ENCODE measurements at places on chromosomes 12 and 14.

GRCh38 chr12:22101749-22102243 is 55.8 kb downstream of the CMAS start:
- no peaks in the 10 kb centered on the region for H3K36me3 ChIP-seq
- H3K27ac ChIP-seq = no peak overlapping the region
- H3K4me1 ChIP-seq = no peaks in the 10 kb centered on the region
- H3K4me3 ChIP-seq = no peak overlapping the region
- peaks cover 14% of the 10 kb centered on the region for H3K27me3 ChIP-seq
- DNase-seq = no peak

GRCh38 chr14:88929656-88930436 is 105.4 kb downstream of the TTC8 start:
- no peak overlapping the region for H3K27ac ChIP-seq
- no peaks in the 10 kb centered on the region for H3K4me1 ChIP-seq
- H3K36me3 ChIP-seq = no peaks in the 10 kb centered on the region
- no peak overlapping the region for H3K4me3 ChIP-seq
- peaks cover 10% of the 10 kb centered on the region for H3K27me3 ChIP-seq

- DNase-seq = no peak
- H3K4me3 ChIP-seq = peak overlapping the region; percentile 66
- peak overlapping the region; percentile 93 for H3K27ac ChIP-seq
- peaks cover 51% of the 10 kb centered on the region for H3K4me1 ChIP-seq
These were observed 69.9 kb downstream of the RASSF3 start for GRCh38 chr12:64680235-64680634.

DNA sequence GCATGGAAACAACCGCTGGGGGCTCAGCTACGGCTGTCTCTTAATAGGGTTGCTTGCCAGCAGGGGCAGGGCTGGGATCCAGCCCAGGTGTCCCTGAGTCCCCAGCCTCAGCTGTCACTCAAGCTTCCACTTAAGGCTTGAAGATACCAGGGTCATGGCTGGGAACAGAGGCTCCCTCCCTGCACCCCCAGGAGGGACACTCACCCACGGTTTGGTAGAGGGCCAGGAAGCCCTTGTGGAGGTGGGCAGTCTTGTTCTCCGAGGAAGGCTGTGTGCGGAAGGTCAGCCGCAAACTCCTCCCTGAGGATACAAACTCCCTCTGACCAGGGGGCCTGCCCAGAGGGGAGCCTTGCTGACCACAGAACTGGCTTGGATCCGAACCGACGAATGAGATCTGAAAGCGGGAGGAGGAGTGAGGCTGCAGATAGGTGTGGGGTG is 7.3 kb downstream of the C1RL start:
- peaks cover 30% of the 10 kb centered on the region for H3K36me3 ChIP-seq
- H3K27me3 ChIP-seq = no peaks in the 10 kb centered on the region
- H3K27ac ChIP-seq = no peak overlapping the region
- H3K4me3 ChIP-seq = no peak overlapping the region
- DNase-seq = no peak

DNA sequence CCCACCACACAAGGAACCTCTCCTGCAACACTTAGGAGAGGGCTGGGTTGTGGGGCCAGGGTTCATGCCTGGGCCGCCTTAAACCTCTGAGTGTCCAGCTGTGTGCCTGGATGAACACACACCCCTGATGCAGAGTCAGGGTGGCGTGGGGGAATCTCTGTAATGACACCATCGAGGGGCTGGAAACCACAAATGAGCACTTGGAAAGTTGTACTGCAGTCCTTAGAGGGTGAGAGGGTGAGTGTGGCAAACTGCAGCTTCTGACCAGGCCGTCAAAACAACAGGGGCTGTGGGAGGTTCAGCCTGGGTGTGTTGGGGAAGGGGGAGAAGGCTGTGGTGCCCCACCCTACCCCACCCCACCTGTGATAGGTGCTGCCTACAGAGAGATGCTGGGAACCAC is 12.4 kb upstream of the KRT5 start:
- H3K36me3 ChIP-seq = no peaks in the 10 kb centered on the region
- H3K27me3 ChIP-seq = peaks cover 9% of the 10 kb centered on the region
- no peak for DNase-seq
- H3K4me3 ChIP-seq = no peak overlapping the region
- H3K4me1 ChIP-seq = peaks cover 9% of the 10 kb centered on the region

- no peaks in the 10 kb centered on the region for H3K36me3 ChIP-seq
- no peak for DNase-seq
- no peak overlapping the region for H3K4me3 ChIP-seq
- H3K27me3 ChIP-seq = peaks cover 14% of the 10 kb centered on the region
- H3K4me1 ChIP-seq = no peaks in the 10 kb centered on the region
These were observed 21.1 kb downstream of the RASSF8 start for GRCh38 chr12:25979563-25979962.

DNA sequence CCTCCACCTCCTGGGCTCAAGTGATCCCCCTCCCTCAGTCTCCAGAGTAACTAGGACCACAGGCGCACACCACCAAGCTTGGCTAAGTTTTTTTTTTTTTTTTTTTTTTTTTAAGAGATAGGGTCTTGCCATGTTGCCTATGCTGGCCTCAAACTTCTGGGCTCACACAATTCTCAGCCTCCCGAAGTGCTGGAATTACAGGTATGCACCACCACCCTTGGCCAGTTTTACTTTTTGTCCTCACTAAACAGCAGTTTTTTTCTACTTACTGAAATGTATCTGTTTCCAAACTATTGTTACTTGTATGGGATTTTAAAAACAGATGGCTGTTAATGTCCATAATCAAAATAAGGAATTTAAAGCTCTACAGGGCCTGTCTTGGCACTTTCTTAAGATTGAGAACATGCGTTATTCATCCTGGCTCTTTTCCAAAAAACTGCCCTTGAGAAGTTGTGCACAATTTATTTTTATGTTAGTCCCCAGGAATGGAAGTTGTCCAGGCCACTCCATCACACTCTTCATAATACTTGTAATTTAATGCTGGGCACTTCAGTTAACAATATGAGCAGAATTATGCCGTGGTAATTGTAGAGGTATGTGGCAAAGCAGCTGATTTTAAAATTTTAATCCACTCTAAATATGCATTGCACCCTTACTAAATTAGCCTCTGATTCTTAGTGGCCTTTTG is 51.9 kb upstream of the REP15 start:
- H3K4me3 ChIP-seq = no peak overlapping the region
- H3K27ac ChIP-seq = no peak overlapping the region
- H3K27me3 ChIP-seq = peaks cover 3% of the 10 kb centered on the region
- no peaks in the 10 kb centered on the region for H3K4me1 ChIP-seq

All from memory B cell (primary cell).